ENCODE measurements at places on chromosomes 12 and 14.

GRCh38 chr12:110995016-110995415 is 74.6 kb upstream of the MYL2 start:
- DNase-seq = no peak

GRCh38 chr12:11813438-11813813 is 164.0 kb downstream of the ETV6 start:
- no peak for DNase-seq

- no peak for DNase-seq
These were observed 163.5 kb downstream of the KTN1 start for GRCh38 chr14:55743551-55743950.

DNA sequence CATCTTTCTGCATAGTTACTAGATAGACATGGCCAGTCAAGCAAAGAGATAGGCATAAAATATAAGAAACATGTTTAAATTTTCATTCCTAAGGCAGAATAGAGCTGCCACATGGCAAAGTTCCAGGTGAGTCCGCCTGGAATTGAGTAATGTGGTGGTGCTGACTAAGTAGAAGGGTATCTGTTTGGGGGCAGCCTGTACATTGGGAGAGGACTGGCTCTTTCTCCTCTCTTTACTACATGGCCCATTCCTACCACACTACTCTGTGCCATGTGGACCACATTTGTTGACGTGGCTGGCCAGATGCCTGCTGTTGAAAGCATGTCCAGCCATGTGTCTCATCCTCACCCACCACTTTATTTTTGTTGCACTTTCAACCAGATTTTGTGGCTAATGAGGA is 354.0 kb downstream of the ETNK1 start:
- DNase-seq = peak; percentile 93

- DNase-seq = no peak
These were observed 7.9 kb downstream of the CCDC85C start for GRCh38 chr14:99596071-99596627.

- DNase-seq = no peak
These were observed 74.4 kb downstream of the WDR20 start for GRCh38 chr14:102213984-102214658.

GRCh38 chr12:126891789-126892188 is 1375.2 kb upstream of the TMEM132C start:
- no peak for DNase-seq

GRCh38 chr12:50572760-50573159 is 68.0 kb downstream of the DIP2B start:
- no peak for DNase-seq

GRCh38 chr14:58690801-58691516 is 53.2 kb downstream of the DACT1 start:
- DNase-seq = no peak

- no peak for DNase-seq
These were observed 15.5 kb downstream of the RESF1 start for GRCh38 chr12:31974673-31975072.

- DNase-seq = no peak
These were observed 16.3 kb upstream of the NAV3 start for GRCh38 chr12:77814386-77814785.

DNA sequence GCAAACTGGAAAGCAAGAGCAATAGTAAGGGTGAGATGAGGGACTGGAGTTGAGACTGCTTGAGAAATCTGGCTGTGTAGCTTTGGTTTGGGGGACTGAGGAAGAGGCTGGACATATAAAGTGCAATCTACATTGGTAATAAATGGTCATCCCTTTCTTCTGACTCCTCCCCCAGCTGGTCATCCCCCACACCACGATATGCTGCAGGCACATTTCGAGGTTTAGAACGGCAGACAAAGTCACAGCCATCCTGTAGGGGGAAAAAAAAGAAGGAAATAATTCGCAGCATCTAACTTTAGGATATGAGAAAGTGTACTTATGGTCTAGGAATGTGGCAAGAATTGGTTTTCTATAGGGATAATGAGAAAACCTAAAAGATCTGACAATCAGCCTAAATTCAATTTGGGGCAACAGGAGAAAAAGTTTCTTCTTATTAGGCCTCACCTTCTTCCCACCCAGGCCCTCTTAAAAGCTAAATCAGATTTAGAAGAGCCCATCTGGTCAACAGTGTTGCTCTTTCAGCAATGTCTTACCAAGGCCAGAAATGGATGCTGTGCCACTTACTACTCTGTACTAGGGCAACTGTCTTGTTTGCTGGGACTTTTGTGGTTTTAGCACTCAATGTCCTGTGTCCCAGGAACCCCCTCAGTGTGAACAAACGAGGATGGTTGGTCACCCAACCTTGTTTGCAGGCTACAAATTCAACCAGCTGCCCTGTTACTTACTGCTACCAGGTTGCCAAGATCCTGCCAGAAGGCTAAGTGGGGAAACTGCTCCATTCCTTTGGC is 7.6 kb downstream of the M6PR start:
- DNase-seq = no peak

All from HS-5 (cell line).